ENCODE measurements at places on chromosomes 11 and 22. TPM values are rescaled to one million over a fixed set of nuclear protein-coding genes. Genes with fewer than 3 reads are reported as not detected.
A peak's percentile ranks its signal among the peaks of the same experiment; 100 is the strongest.

GRCh38 chr11:116661056-116661455 lies 111.7 kb downstream of the BUD13 start:
- H3K4me1 ChIP-seq: no peaks in the 10 kb centered on the region
- DNase-seq: no peak
- H3K27me3 ChIP-seq: peaks cover 8% of the 10 kb centered on the region
- no peak overlapping the region for H3K27ac ChIP-seq

DNA sequence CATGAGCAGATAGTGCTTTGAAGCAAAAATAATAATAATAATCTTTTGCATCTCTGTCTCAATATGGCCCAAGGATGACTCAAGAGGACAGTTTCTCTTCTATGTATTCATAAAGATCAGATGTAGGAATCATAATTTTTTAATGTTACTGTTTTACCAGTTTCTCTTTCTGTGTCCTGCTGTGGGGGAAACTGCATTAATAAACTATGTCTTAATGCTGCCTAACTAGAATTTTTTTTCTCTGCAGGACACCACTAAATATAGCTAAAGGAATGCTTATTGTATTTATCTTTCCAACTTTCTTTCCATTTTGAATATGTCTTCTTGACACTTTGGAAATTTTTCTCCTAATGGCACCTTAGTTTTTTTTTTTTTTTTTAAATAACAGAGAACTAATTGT lies 6.5 kb downstream of the FJX1 start:
- H3K4me3 ChIP-seq: no peak overlapping the region
- DNase-seq: no peak
- no peaks in the 10 kb centered on the region for H3K36me3 ChIP-seq
- no peak overlapping the region for H3K27ac ChIP-seq
- H3K27me3 ChIP-seq: peaks cover 72% of the 10 kb centered on the region

- no peak overlapping the region for H3K27ac ChIP-seq
- no peaks in the 10 kb centered on the region for H3K36me3 ChIP-seq
- no peaks in the 10 kb centered on the region for H3K27me3 ChIP-seq
- no peaks in the 10 kb centered on the region for H3K4me1 ChIP-seq
These were observed 31.2 kb downstream of the MTMR3 start for GRCh38 chr22:29914165-29914564.

GRCh38 chr22:31179345-31179744 lies 19.4 kb downstream of the RNF185 start:
- H3K4me3 ChIP-seq: no peak overlapping the region
- H3K4me1 ChIP-seq: no peaks in the 10 kb centered on the region
- DNase-seq: no peak
- H3K27ac ChIP-seq: no peak overlapping the region

GRCh38 chr11:4085575-4085974 lies 9.0 kb upstream of the RRM1 start:
- DNase-seq: no peak
- peaks cover 77% of the 10 kb centered on the region for H3K36me3 ChIP-seq
- H3K4me3 ChIP-seq: no peak overlapping the region
- no peaks in the 10 kb centered on the region for H3K27me3 ChIP-seq
- H3K4me1 ChIP-seq: peaks cover 47% of the 10 kb centered on the region
- H3K27ac ChIP-seq: no peak overlapping the region

GRCh38 chr11:46200537-46201281 lies 76.8 kb upstream of the CREB3L1 start:
- no peak overlapping the region for H3K4me3 ChIP-seq
- H3K27me3 ChIP-seq: peaks cover 24% of the 10 kb centered on the region
- no peak for DNase-seq

- H3K4me3 ChIP-seq: no peak overlapping the region
- H3K4me1 ChIP-seq: no peaks in the 10 kb centered on the region
- no peaks in the 10 kb centered on the region for H3K36me3 ChIP-seq
These were observed 427.9 kb upstream of the CCDC179 start for GRCh38 chr11:23288003-23288783.

DNA sequence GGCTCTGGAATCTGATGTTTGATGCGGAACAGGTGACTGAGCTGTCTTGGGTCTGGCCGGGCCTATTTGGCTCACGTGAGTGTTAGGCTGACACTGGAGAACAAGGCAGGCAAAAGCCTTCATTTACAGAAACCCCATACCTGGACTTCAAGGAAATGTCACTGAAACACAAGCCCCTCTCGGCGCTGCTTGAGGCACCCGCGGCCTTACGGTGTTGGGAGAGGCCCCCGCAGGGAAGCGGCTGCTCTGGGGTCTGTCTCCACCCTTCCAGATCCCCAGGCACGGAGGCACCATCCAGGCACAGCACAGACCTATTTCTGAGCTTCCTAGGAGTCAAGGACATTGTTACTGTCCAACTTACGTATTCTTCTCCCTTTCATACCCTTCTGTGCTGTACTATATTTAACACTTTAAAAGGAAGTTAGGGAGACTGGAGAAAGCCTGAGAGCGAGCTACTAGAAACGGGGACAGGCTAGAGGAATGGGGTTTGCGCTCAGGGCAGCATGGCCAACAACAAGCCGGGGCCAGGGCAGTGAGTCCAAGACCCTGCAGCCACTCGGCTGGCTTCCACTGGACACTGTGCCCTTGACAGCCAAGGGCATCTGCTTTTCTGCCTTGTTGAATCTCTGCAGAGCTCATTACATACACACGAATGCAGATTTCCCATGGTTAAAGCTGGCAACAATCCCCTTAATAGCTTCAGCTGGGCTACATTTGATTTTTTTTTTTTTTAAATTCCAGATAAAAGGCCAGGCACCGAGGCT lies 23.8 kb downstream of the DRD4 start:
- no peaks in the 10 kb centered on the region for H3K4me1 ChIP-seq
- no peak for DNase-seq
- H3K36me3 ChIP-seq: peaks cover 5% of the 10 kb centered on the region
- H3K4me3 ChIP-seq: no peak overlapping the region
- H3K27ac ChIP-seq: no peak overlapping the region

GRCh38 chr11:92885600-92885999 lies 83.9 kb upstream of the MTNR1B start:
- H3K36me3 ChIP-seq: no peaks in the 10 kb centered on the region
- no peak for DNase-seq
- H3K27ac ChIP-seq: no peak overlapping the region
- H3K27me3 ChIP-seq: no peaks in the 10 kb centered on the region
- H3K4me3 ChIP-seq: no peak overlapping the region
- no peaks in the 10 kb centered on the region for H3K4me1 ChIP-seq

DNA sequence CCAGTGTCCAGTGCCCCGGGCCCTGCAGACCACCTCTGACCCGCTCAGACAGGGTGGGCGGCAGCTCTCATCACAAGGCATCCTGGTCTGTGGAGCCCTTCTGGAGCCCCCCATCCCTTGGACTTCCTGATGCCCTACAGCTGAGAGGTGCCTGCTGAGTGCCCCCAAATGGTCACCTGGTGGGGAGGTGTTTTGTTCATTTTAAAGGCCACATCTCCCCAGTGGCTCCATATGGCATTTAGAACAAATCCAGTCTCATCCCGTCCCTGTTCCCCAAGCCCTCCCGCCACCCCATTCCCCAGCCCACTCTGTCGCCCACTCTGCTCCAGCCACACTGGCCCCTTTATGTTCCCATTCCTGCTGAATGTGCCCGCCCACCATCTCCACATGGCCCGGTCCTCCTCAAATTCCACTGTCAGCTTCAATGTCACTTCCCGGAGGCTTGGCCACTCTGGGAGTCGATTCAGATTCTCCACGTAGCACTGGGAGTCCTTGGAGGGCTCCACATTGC lies 32.8 kb downstream of the OSBPL5 start:
- H3K4me3 ChIP-seq: no peak overlapping the region
- no peaks in the 10 kb centered on the region for H3K27me3 ChIP-seq
- no peak for DNase-seq
- no peaks in the 10 kb centered on the region for H3K36me3 ChIP-seq
- H3K27ac ChIP-seq: peak overlapping the region; percentile 44
- no peaks in the 10 kb centered on the region for H3K4me1 ChIP-seq

- H3K27ac ChIP-seq: no peak overlapping the region
- peaks cover 11% of the 10 kb centered on the region for H3K27me3 ChIP-seq
- DNase-seq: no peak
These were observed 1.1 kb downstream of the SCN2B start for GRCh38 chr11:118175031-118175992.

DNA sequence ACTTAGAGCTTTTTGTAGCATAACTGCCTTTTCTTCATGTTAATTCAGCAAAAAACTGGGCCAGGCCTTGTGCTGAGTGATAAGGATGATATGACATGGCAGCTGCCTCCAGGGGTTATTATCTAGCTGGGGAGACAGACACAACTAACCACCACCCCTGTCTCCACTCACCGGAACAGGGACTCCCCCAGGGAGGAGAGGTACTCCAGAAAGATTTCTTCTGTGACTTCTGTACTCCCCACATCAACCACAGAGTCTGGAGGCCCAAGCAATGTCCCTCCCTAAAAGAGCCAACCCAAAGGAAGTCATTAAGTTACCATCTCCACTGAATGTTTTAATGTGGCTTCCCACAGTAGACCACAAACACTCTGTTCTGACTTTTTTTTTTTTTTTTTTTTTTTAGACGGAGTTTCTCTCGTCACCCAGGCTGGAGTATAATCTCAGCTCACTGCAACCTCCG lies 14.3 kb upstream of the PMM1 start:
- H3K36me3 ChIP-seq: peaks cover 59% of the 10 kb centered on the region
- H3K4me3 ChIP-seq: peak overlapping the region; percentile 38
- peak; percentile 80 for DNase-seq

GRCh38 chr11:25838918-25839625 lies 492.9 kb upstream of the ANO3 start:
- no peaks in the 10 kb centered on the region for H3K4me1 ChIP-seq
- DNase-seq: no peak
- H3K27ac ChIP-seq: no peak overlapping the region
- no peaks in the 10 kb centered on the region for H3K27me3 ChIP-seq

GRCh38 chr11:1829039-1829820 lies 5.6 kb upstream of the SYT8 start:
- H3K4me1 ChIP-seq: no peaks in the 10 kb centered on the region
- H3K4me3 ChIP-seq: no peak overlapping the region
- no peaks in the 10 kb centered on the region for H3K36me3 ChIP-seq
- no peak for DNase-seq
- H3K27me3 ChIP-seq: peaks cover 5% of the 10 kb centered on the region

GRCh38 chr11:20155683-20156279 lies 4.5 kb downstream of the DBX1 start:
- peaks cover 56% of the 10 kb centered on the region for H3K27me3 ChIP-seq
- peak overlapping the region; percentile 57 for H3K27ac ChIP-seq
- H3K4me3 ChIP-seq: peak overlapping the region; percentile 58
- DNase-seq: no peak
- peaks cover 15% of the 10 kb centered on the region for H3K4me1 ChIP-seq

- H3K36me3 ChIP-seq: no peaks in the 10 kb centered on the region
- H3K27ac ChIP-seq: peak overlapping the region; percentile 41
- H3K4me1 ChIP-seq: peaks cover 4% of the 10 kb centered on the region
- peaks cover 20% of the 10 kb centered on the region for H3K27me3 ChIP-seq
These were observed 59.1 kb downstream of the IGLL1 start for GRCh38 chr22:23520863-23521440.

DNA sequence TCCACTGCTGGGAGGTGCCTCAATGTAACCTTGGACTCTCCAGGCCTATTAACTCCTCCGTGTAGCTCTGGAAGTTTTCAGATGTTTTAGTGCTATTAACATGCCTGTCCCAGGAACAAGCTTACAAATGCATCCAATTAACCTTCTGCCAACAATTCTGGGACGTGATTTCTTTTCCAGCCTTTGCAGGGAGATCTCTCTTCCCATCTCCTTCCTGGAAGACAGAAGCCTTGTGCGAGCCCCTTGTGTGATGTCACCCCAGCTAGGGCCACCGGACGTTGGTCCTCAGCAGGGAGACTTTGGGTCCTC lies 47.7 kb upstream of the SYT7 start:
- no peak for DNase-seq
- peaks cover 4% of the 10 kb centered on the region for H3K4me1 ChIP-seq
- H3K27ac ChIP-seq: no peak overlapping the region

GRCh38 chr11:78251083-78251775 lies 62.5 kb downstream of the USP35 start:
- H3K4me1 ChIP-seq: peaks cover 2% of the 10 kb centered on the region
- no peak overlapping the region for H3K4me3 ChIP-seq
- peaks cover 20% of the 10 kb centered on the region for H3K36me3 ChIP-seq
- no peaks in the 10 kb centered on the region for H3K27me3 ChIP-seq
- no peak overlapping the region for H3K27ac ChIP-seq

Gene ZFPL1
- 29.8 TPM for total RNA-seq

Gene MPEG1
- total RNA-seq: not detected

Gene PHF21A
- total RNA-seq: 37.8 TPM

Gene MPPED1
- not detected for total RNA-seq

Gene INS
- total RNA-seq: not detected

Gene UBQLN3
- total RNA-seq: not detected

Gene CBLIF
- total RNA-seq: not detected

Gene MADD
- 95.1 TPM for total RNA-seq

All from activated CD4-positive, alpha-beta T cell treated with anti-CD3 and anti-CD28 coated beads, Interleukin-2, amount 10 ng/mL, durations not matched to agents 7 days and 5 days (primary cell).